ENCODE measurements at places on chromosomes 16 and 17.

- no peaks in the 10 kb centered on the region for H3K27me3 ChIP-seq
- peaks cover 3% of the 10 kb centered on the region for H3K36me3 ChIP-seq
- peak overlapping the region; percentile 31 for H3K27ac ChIP-seq
- no peak for DNase-seq
- H3K4me3 ChIP-seq, result no peak overlapping the region
Observed at GRCh38 chr17:42252597-42253550, 23.3 kb downstream of the STAT5B start.

DNA sequence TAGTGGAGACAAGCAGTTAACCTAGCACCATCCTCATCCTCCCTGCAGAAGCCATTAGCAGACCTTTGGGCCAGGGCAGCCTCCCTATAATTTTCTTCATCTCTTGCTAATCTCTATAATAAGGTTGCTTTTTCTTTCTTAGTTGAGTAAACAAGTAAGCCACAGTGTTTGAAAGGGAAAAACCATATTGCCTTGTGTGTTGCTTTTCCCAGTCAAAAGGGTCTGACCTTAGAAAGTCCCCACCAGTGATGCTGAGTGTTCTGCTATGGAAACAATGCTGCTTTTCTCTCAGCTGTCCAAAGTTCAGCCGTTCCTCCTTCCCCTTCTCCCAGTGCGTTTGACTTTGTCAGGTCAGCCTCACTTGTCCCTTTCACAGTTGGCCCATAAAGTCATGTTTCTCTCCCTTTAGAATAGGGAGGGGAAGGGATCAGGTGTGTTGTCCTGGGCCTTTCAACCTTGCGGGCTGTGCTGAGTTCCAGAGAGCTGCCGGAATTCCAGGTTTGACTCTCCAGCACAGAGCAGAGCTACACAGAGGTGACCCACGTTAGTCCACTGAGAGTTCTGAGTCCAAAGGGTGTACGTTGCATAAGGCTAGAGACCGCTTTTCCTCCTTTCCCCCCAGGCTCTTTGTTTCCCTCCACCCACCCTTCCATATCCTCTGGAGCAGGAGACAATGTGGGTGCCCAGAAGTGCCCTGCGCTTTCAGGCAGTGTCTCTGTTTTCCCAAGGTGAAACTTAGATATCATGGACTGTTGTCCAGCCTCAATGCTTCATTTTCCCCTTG lies 15.9 kb upstream of the CLEC18C start:
- H3K27ac ChIP-seq, result no peak overlapping the region
- no peak overlapping the region for H3K4me3 ChIP-seq
- no peaks in the 10 kb centered on the region for H3K4me1 ChIP-seq
- DNase-seq, result no peak

DNA sequence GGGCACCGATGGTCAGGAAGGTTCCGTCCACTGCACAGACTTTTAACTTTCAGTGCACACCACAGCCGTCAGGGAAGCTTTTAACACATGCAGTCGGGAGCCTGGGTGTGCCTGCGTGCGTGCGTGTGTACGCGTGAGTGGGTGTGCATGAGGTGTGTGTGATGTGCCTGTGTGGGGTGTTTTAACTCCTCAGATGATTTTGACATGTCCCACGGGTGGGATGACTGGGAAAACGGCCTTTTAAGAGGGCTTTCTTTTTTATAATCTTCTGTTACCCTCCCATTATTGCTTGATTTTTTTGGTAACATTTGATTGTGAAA lies 152.7 kb upstream of the CHMP6 start:
- no peaks in the 10 kb centered on the region for H3K4me1 ChIP-seq
- H3K27me3 ChIP-seq, result no peaks in the 10 kb centered on the region
- no peak overlapping the region for H3K4me3 ChIP-seq
- no peak for DNase-seq
- H3K36me3 ChIP-seq, result peaks cover 24% of the 10 kb centered on the region
- H3K27ac ChIP-seq, result no peak overlapping the region

GRCh38 chr17:7809086-7809790 lies 24.8 kb upstream of the KDM6B start:
- no peaks in the 10 kb centered on the region for H3K27me3 ChIP-seq
- H3K4me1 ChIP-seq, result no peaks in the 10 kb centered on the region
- H3K27ac ChIP-seq, result no peak overlapping the region
- no peak overlapping the region for H3K4me3 ChIP-seq

DNA sequence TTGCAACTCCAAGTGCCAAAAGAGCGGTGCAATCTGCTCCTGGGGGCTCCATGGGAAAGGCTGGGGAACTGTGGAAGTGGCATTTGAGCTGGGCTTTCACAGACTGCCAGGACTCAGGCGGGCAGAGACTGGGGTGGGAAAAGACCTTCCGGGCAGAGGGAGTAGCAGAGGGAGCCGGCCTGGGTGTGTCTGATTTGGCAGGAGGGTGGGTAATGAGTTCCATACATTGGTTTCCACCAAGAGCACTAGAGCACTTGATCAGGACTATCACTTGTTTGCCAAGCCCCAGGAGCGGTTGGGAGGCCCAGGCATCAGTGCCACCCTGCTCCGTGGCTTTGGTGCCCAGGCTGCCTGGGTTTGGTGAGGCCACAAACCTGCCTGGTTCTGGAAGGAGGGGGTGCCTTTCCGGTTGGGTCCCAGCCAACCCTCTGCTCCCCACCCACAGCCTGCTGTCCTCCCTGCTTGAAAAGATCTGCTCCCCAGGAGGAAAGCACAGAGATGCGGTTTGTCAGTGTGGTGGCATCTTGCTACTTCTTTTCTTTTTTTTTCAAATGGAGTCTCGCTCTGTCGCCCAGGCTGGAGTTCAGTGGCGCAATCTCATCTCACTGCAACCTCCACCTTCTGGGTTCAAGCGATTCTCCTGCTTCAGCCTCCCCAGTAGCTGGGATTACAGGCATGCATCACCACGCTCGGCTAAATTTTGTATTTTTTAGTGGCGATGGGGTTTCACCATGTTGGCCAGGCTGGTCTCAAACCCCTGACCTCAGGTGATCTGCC lies 3.5 kb upstream of the TRIM47 start:
- peak; percentile 37 for DNase-seq
- H3K27me3 ChIP-seq, result no peaks in the 10 kb centered on the region
- H3K27ac ChIP-seq, result no peak overlapping the region
- H3K36me3 ChIP-seq, result no peaks in the 10 kb centered on the region
- H3K4me3 ChIP-seq, result no peak overlapping the region

DNA sequence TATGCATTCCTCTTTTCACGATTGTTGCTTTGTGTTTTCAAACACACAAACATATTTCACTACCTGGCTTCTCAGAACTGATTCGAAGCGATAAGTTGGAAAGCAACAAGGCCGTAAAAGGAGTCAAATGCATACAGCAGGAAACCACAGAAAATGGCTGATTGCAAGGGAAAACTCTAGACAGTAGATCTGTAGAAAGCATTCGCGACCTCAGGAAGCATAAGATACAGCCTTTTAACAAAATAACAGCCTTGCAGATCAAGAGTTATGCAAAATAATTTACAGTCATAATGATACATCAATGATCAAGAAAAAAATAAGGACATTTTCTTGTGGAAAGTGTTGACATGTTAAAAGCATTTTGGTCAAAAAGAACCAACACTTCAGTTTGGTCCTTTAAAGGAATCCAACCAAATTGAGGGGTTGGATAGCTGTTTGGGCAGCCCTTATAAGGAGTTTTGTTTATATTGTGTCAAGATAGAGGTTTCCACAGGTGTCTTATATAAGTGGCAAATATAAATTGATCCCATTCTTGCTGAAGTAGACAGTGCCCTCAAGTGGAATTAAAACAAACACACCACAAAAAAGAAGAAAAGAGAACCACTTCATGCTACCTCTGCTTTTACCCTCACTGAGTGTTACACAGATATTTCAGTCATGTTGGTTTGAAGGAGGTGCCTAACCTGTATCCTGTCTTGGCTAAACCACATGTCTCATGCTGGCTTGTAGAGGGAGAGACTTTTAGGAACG lies 5.5 kb downstream of the CYLD start:
- H3K4me1 ChIP-seq, result peaks cover 23% of the 10 kb centered on the region
- H3K4me3 ChIP-seq, result peak overlapping the region; percentile 80
